ENCODE measurements at places on chromosomes 1 and 21. TPM values are rescaled to one million over a fixed set of nuclear protein-coding genes. Genes with fewer than 3 reads are reported as not detected.

Gene S100A7A
- total RNA-seq, result not detected

DNA sequence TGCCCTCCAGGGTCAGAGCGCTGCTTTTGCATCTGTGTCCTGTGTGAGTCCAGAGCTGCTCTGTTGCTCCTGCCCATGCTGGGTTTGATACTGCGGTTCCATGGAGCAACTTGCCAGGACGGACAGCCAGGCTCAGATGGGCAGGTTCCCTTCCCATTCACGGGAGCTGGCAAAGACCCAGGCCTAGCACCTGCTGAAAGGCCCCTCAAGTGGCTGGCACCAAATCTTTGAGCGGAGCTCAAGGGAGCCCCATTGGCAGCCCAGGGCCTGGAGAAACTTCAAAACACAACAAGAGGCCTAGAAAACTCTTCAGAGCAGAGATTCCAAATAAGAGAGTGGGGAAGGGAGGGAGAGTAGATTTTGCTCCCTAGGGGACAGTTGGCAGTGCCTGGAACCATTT lies 97.2 kb downstream of the ACTL8 start:
- no peak for DNase-seq

Gene ZNF678
- total RNA-seq, result 25.3 TPM

DNA sequence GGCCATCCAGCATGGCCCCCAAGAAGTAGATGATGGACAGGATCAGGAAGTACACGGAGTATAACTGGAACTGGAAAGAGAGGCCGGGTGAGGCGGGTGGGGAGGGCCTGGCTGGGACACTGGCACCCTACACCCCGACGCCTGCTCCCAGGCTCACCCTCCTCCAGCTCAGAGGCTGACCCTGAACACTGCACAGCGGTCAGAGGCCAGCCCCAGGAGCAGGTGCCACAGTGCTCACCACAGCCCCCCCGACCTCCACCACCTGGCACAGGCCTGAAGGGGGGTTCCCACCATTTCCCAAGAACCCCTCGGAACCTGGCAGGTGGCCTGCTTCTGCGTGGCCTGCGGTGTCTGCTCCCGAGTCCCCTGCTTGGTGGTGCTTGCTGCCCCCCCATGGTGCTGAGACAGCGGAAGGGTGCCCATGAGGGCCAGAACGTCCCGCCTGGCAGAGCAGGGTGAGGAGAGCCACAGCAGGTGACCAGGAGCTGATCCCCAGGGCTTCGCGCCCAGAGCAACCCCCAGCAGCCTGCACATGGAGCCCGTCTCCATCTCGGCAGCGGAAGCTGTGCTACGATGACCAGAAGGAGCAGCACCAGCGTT lies 26.1 kb downstream of the SLC19A1 start:
- DNase-seq, result no peak

DNA sequence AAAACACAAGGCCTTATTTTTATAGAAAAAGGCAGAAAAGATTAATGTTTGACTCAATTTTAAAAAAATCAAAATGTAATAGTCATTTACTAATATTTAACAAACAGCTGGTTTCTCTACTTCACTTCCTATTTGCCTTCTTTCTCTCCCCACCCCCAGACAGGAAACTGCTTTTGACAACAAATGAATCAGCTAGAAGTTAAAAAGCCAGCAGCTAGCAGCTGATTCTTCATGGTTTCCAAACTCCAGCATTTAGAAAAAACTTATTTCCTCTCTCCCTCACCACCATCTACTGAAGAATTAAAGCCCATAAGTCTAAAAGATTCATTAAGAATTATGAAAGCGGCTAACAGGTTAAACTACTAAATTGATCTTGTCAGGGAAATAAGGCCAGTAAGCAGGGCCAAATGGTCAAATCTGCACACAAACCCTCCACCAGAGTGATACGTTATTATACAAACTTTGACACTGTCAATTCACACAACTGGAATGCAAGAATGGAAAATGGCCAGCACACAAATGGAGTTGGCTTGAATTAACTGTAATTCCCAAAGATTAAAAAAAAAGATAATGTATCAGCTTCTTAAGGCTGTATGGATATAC lies 4.0 kb downstream of the WDR26 start:
- DNase-seq, result peak; percentile 74

GRCh38 chr21:35857095-35857494 lies 203.2 kb downstream of the SETD4 start:
- no peak for DNase-seq

Gene AGT
- total RNA-seq, result not detected

DNA sequence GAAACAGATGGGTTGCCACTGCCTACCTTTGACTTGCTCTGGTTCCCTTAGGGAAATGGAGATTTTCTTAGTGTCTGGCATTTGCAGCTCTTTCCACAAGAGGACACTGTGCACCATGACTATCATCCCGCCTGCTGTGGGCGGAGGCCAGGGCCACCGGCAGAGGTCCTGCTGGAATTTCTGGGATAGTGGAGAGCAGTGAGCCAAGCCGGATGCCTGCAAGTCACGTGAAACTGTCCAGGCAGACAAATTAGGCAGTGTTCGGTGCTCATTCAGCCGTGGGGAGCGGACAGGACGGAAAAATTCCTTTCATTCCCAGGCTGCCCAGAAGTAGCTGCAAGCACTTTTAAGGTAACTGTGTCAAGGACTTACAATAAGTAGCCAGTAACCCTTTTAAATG lies 43.4 kb downstream of the IGSF5 start:
- peak; percentile 89 for DNase-seq

Gene OR2L5
- 0.07 TPM for total RNA-seq

Gene CFAP57
- total RNA-seq, result 2.6 TPM

DNA sequence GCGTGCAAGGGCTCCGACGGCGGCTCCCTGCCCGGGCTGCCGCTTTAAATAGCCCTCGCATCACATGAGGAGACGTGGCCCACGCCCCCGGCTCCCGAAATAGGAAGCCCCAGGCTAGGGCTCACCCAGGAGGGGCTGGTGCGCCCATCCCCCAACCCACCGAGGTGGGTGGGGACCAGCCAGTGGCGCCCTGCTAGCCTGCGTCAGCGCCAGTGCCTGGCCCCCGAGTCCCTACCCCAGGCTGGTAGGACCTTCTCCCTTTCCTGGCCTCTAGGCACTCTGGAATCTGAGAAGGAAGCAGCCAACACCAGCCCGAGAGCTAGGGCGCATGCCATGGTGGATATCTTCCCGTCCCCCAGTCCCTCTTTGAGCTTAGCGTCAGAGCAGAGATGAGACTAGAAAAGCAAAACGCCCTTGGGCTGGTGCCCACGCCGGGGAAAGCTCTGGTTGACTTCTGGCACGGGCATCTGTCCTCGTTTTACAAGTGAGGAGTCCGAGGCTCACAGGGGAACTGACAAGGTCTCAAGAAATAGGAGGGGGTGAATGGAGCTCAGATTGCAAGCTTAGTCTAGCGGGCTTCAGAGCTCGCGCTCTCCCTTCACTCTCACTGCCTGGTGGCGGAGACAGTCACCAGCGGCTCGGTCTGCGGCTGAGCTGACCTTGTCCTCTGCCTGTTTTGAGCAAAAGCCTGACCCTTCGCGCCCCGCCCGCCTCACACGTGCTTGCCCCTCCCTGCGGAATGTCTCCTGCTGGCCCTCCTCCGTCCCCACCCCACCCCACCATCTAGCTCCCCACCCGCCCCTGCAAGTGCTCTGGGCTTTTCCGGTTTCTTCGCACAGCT lies at the start of gene FABP3:
TSS of gene FABP3 (minus strand) at position 21 of the 841 bp plus-strand sequence. CDS start 62 bp downstream, outside the sequence.
- peak; percentile 46 for DNase-seq

GRCh38 chr21:45593162-45594022 lies 50.1 kb upstream of the PCBP3 start:
- no peak for DNase-seq

- DNase-seq, result no peak
These were observed 855 bp upstream of the IVNS1ABP start for GRCh38 chr1:185317886-185318310.

GRCh38 chr1:5906966-5907365 lies 85.3 kb downstream of the NPHP4 start:
- DNase-seq, result no peak

DNA sequence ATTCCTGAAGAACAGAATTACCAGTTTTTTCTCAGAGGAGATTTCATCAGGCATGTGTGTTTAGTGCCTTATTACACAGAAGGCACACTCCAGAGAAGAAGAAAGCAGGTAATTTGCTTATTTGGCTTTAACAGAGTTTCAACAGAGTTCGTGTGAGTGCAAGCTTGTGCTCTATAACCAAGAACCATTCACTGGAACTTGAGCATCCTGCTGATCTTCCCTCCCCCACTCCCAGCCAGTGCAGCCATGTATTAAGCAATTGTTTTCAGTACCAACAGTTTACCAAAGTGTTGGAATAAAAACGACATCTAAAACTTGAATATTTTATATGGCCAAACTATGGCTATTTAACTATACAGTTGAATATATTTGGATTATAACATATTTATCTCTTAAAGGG lies 4.3 kb downstream of the MGST3 start:
- no peak for DNase-seq

GRCh38 chr1:202681736-202682420 lies 28.4 kb downstream of the SYT2 start:
- DNase-seq, result no peak

DNA sequence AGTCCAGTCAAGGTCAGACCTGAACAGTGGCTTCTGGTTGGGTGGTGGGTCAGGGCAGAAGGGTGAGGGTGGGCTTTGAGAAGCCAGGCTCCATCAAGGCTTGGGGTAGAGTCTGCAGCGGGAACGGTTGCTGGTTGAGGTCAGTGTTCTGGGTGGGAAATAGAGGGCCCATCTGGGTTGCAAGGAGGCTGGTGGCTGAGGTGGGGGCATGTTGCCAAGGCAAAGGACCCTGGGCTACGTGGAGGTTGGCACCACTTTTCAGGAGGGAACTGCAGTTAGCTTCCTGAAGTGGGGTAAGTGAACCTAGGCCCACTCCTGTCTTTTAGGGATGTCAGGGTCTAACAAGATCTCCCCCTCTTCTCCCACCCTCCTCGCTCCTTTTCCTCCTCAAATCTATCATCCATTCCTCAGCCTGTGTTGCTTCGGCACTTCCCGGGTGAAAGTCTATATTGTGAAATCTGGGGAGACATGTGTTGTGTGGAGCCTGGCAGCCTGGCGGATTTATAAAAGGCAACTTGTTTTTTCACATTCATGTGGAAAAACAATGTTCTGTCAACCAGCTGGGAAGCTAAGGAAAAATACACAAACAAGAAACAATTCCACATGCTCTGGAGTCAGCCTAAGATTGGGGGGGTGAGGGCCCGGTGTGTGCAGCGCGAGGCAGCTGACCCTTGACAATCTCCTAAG lies 1.5 kb downstream of the IL22RA1 start:
- DNase-seq, result no peak

DNA sequence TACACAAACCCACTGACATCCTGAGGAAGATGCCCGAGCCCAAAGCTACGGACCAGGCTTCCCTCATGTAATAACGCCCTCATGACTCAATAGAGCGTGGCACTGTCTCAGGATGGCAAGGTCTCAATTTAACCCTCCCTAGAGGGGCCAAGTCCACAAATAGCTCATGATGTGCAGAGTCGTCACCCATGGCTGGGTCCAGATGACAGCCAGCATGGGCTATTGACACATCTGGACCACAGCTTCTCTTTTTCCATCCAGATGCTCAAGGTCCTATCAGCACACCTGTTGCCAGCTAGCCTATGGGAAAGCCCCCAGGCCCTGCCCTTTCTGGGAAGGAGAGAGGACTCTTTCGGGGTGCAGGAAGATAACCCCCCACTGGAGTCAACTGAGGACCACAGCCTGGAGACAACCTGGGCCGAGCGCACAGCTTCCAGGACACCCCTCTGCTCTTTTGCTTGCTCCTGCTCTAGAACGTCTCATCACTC lies 2.8 kb downstream of the LAPTM5 start:
- DNase-seq, result no peak

Gene GSTM1
- total RNA-seq, result not detected

DNA sequence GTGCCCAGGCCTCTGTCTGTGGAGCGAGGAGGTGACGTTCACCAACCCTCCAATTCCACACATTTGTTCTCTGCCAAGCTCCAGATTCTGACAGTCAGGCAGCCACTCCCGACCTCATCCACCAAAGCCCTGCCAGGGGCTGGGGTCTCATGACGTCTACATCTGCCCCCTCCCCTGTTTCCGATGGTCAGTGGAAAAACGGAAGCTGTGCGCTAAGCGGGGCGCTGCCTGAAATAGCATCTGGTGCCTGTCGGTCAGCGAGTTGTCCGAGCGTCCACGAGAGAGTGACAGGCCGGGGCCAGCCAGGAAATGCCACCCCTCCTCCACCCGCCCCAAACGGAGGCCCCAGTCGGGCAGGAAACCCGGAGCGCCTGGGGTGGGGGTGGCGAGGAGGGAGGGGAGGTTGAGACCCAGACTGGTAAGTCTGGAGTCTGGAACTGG lies 3.2 kb upstream of the TAL1 start:
- DNase-seq, result no peak

GRCh38 chr1:221747839-221748238 lies 6.0 kb upstream of the DUSP10 start:
- DNase-seq, result no peak

Gene GSTM3
- total RNA-seq, result 76.6 TPM
